ENCODE measurements at places on chromosomes 13 and 19.
A peak's percentile ranks its signal among the peaks of the same experiment; 100 is the strongest.

GRCh38 chr19:56740501-56740900 is 68.9 kb upstream of the ZNF835 start:
- no peak for DNase-seq

GRCh38 chr19:39052243-39052746 is 19.9 kb upstream of the FBXO27 start:
- no peak for DNase-seq

DNA sequence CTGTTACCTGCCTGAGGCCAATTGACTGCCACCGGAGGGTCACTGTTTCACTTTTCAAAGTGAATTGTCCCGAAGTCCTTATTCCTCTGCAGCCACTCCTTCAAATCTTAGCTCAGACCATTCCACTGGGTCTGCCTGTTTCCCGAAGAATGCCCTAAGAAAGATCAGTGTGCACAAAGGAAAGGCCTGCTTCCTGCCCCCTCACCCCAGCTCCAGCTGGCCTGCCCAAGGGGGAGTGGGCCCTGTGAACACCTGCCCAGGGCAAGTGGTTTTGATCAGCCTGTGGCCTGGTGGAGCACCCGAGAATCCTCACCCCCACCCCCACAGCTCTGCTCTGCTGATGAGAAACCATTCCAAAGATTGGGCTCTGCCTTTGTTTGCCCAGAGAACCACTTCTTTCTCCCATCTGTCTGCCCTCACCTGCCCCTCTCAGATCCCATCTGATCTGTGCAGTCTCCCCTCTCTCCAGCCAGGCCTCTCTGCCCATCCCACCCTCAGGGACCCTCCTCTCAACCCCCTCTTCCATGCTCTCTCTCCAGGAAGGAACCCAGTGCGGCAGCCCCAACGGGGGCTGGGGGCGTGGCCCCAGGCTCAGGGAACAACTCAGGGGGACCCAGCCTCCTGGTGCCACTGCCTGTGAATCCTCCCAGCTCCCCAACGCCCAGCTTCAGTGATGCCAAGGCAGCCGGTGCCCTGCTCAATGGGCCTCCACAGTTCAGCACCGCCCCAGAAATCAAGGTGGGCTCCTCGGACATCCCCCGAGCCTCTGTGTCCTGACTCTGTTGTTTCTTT is 10.3 kb downstream of the LENG1 start:
- DNase-seq, result no peak

GRCh38 chr13:104426435-104426834 is 1360.2 kb upstream of the SLC10A2 start:
- DNase-seq, result no peak

GRCh38 chr19:55526216-55527196 is 10.4 kb downstream of the SBK2 start:
- DNase-seq, result peak; percentile 10

GRCh38 chr19:17125728-17126677 is 50.4 kb downstream of the MYO9B start:
- DNase-seq, result no peak

GRCh38 chr19:51365965-51366388 is at the start of gene ETFB:
Gene ETFB (minus strand): TSS chr19:51366388. CDS start chr19:51366326, 62 bp downstream.
- no peak for DNase-seq

GRCh38 chr19:18423258-18424020 is 4.2 kb downstream of the SSBP4 start:
- DNase-seq, result no peak

- no peak for DNase-seq
Measured at GRCh38 chr19:56842412-56842811, 1.9 kb upstream of the PEG3 start.

DNA sequence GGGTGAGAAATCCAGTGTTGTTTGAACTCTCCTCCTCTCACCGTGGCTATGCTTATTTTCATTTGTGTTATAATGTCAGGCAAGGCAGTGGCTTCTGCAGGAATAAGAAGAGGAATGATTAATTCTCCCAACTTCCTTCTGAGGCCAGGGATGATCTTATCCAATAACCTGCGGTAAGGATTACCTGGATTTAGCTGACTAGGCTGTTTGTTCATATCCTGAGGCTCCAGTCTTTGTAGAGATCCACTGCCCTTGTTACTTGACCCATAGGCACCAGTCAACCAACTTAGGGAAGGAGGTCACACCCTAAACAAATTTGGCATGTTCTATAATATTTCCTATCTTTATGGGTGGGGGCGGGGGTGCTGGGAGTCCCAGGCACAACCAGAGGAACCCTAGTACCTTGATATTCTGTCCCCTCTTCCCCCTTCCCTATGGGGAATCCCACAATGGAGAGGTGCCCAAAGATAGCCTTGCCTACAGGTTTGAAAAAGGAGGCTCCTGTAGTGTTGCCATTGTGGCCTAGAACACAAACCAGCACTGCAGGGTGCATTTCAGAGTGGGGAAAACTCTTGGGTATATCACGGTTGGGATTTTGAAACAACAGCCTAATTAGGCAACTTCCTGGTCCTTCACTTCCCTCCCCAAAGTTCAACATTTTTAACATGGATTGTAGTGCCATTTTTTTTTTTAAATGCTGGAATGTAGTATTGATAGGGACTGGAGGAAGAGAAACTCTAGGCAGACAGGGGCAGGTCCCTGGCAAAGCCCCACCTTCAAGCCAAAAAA is 977.5 kb upstream of the SPRY2 start:
- no peak for DNase-seq

GRCh38 chr13:112098699-112099098 is 31.8 kb downstream of the SOX1 start:
- DNase-seq, result no peak

DNA sequence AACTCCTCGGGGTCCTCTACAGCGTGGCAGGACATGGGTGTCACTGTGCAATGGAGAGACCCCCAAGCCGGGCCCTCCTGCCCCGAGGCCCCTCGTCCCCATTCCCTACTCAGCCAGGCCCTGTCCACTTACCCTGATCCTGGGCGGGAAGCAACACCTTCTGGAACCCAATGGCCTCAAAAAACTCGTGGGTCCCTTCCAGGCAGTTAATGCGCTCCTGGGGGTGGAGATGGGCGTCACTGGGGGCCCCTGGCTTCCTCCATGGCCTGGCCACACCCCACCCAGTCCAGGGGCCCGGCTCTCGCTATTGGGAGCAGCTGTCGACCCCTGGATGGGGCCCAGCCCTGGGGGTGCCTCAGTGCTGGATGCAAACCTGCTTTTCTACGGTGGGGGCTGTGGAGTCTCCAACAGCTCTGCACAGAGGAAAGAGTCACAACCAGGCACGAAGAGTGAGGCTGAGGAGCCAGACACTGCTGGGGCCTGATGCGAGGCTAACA is 10.8 kb downstream of the UBXN6 start:
- DNase-seq, result no peak

DNA sequence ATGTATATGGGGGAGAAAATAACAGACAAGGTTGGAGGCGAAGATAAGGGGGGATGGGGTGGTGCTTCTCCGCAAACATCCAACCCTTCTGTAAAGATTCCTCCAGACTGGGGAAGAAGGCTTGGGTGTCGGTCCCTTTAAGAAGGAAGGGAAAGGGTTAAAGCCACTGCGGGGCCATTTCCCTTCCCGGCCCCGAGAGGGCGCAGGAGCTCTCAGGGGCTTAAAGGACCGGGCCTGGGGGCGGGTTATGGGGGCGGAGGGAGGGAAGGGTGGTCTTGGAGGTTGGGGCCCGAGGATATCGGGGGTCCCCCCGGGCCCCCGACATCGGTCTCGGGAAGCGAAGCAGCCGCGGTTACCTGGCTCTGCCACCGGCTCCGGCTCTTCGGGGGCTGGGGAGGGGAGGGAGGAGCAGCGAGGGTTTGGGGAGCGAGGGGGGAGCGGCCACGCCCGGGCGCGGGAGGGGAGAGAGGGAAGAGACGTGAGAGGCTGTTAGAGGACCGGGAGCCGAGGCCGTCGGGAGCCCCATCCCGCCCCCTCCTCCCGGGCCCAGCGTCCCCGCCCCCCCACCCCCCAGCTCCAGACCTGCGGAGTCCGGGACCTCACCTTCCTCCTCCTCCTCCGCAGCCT is 2.8 kb downstream of the TNNT1 start:
- no peak for DNase-seq

DNA sequence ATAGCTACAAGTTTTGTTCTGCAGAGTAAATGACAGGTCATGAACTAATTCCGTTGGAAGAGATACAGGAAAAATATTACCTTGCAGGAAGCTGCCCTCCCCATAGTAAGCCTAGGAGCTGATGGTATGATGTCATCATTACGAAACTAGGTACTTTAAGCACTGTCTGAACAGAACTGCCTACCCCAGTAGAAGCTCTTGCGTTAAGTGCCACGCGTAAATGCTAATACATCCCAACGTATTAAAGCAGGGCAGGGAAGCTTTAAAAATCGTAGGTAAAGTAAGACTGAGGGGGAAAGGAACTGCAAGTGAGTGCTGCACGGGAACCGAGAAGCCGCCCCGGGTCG is 572 bp downstream of the UGGT2 start:
- no peak for DNase-seq

DNA sequence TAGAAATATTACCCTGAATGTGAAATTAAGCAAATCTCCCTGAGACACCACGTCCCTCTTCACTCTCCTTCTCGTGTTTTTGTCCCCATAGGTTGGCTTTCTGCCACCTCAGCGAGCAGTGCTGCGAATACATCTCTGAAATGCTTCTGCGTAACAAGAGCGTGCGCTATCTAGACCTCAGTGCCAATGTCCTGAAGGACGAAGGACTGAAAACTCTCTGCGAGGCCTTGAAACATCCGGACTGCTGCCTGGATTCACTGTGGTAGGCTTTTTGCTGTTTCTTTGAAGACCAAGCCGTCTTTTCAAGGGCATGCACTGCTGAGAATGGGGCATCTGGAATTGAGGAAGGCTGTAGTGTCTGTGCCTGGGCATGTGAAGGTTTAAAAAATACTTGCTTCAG is 34.4 kb downstream of the NLRP4 start:
- DNase-seq, result no peak

GRCh38 chr19:14686411-14686810 is 3.4 kb upstream of the ZNF333 start:
- no peak for DNase-seq

DNA sequence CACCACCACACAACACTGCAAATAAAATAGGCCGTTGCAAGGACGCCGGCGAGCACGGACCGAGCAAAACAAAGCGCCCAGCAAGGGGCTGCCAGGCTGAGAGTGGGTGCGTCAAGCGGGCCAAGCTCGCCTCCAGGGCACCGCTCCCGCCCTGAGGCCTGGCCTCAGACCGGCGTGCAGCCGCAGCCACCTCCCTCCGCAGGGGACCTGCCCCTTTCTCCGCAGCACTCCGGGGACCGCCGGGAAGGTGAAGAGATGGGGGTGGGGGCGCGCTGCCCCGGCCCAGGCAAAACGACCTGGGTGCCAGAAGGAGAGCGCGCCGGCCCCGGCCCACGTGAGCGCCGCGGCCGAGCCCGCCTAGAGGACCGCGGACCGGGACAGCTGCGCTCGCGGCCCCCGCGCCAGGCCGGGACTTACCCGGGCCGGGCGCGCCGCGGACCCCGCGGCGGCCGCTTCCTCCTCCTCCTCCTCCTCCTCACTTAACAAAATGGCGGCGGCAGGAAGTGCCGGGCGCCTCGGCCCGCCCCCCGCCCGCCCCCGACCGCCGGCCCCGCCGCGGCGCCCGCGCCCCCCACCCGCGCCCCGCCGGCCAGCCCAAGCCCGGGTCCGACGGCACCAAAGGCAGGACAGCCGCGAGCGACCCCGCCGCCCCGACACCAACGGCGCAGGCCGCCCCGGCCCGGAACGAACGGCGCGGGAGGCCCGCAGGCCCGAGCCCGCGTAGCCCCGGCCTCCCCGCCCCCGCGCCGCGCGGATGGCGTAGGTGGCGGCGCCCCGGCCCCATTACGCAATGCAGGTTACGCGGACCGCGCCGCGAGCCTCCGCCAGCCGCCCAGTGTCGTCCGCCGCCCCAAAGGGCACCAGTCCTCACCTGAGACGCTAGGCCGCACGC is 674 bp downstream of the BRD4 start:
- DNase-seq, result no peak

- DNase-seq, result no peak
Measured at GRCh38 chr19:15812060-15812722, 3.3 kb downstream of the OR10H1 start.

GRCh38 chr19:40486017-40486416 is 19.2 kb downstream of the SPTBN4 start:
- DNase-seq, result no peak

DNA sequence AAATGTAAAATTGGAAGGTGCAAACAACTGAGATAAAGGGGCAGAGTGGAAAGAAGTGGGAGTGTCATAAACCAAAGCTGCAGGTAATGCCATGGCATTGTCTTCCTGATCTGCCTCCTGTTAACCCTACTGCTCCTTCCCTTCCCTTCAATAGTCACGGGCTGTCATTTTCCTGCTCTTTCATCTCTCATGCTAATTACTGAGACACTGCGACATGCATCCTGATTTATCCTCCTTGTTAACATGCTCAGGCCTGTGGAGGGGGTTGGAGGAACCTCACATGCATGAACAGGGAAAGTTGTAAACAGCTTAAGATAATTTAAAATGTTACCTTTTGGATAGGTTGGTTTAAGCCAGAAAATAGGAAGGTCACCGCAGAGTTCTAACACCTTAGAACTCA is 27.2 kb downstream of the CNMD start:
- peak; percentile 57 for DNase-seq

GRCh38 chr13:75764251-75764925 is 128.3 kb downstream of the LMO7 start:
- DNase-seq, result no peak

DNA sequence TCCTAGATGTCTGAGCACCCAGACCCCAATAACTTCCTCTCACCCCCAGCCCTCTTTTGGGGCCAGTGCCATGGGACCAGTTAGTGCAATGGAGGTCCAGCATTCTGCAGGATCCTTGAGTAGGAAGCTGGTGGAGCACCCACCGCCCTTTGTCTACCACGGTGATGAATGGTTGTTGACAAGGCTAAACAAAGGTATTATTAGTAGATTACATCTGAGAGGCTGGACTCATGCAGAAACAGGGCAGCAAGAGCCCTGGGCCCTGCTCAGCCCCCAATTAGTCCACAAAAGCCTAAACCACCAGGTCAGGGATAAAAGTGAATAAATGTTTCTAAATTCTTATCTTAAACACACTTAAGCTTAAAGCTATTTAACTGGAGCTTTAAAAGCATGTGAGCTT is 196.5 kb upstream of the TSHZ3 start:
- no peak for DNase-seq
